Stimulated activated naive CD4-positive, alpha-beta T cell (primary cell): ENCODE measurements at places on chromosomes 6 and 20.

DNA sequence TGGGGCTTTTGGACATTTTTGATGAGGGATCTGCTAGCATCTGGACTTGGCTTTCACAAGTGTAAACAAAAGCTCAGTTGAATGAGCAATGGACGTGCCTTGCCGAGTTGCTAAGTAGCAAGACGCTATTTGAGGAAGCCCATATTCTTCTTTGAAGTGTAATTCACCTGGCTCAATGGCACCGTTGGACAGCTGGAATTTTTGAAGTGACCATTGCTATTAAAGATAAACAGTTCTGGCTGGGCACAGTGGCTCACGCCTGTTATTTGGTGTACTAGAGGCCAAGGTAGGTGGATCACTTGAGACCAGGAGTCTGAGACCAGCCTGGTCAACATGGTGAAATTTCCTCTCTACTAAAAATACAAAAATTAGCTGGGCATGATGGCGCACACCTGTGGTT, 88.8 kb upstream of the SOX4 start:
- no peak for DNase-seq

- DNase-seq = no peak
Observed at GRCh38 chr20:16946097-16946496, 197.9 kb downstream of the OTOR start.

DNA sequence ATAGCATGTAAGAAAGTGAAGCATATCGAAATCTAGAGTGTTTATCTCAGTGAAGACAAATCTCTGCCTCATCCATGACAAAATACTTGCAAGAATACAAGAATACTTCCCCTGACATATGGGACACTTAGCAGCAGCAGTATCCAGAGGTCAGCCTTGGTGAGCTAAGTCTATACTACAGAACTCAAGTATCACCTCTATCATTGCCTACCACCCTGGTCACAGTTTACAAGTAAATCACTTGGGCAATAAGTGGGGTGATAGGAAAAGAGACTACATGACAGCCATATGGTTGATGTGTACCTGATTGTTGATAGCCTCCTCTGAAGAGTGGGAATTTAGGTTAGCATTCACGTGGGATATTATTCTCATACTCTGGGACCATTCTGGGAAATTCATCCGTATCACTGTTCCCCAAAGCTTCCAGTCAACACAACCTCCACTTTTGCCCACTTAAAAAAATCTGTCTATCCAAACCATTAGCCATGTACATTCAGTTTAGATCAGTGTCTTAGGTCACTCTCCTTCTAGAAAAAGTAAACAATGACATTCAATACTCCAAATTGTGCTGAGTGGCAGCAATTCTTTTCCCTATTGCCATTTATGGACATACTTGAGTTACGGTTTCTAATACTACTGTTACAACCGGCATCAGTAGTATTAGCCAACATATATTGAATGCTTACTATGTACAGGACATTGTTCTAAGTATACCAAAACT, 118.2 kb upstream of the PRSS16 start:
- no peak for DNase-seq

GRCh38 chr6:139644821-139645220, 270.4 kb upstream of the CITED2 start:
- no peak for DNase-seq

GRCh38 chr6:37530297-37530696, 30.6 kb upstream of the CCDC167 start:
- DNase-seq = no peak
